NCI-H187 (cell line): ENCODE measurements at places on chromosomes 1 and 21.
A peak's percentile ranks its signal among the peaks of the same experiment; 100 is the strongest.

- DNase-seq = no peak
Observed at GRCh38 chr1:59526240-59526639, 229.3 kb downstream of the FGGY start.

GRCh38 chr21:39581414-39581813, 31.3 kb upstream of the B3GALT5 start:
- no peak for DNase-seq

- DNase-seq = no peak
Observed at GRCh38 chr1:74853756-74854155, 120.8 kb downstream of the TYW3 start.

GRCh38 chr1:194047206-194047605, 860.8 kb upstream of the B3GALT2 start:
- no peak for DNase-seq

- DNase-seq = no peak
Observed at GRCh38 chr1:245704765-245705164, 550.0 kb downstream of the KIF26B start.

- no peak for DNase-seq
Observed at GRCh38 chr21:41196993-41197392, 29.0 kb downstream of the BACE2 start.

- no peak for DNase-seq
Observed at GRCh38 chr1:224784265-224785039, 145.0 kb upstream of the DNAH14 start.

DNA sequence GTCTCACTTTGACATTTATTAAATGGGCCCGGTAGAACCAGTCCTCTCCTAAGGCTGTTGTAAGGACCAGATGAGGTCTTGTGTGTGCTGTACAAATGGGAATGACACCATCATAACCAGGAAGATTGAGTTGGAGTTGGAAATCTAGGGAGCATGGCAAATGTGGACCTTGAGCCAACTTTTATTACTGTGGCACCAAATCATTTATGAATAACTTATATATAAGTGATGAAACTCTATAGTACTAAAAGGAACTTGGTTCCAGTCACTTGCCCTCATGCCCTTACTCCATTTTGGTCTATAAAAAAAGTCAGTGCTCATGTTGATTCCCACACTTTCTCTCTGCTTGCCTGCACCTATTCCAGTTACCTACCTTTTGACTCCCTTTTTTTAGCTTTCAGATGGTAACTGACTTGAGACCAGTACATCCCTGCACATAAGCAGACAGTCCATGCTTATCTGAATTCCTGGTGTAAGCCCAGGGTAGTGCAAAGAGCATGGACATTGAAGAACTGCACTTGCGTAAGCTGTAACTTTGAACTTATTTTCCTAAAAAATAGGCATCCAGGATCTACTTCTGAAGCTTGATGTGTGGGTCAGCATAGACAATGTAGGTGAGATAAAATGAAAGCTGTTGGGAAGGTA, 210.6 kb downstream of the PBX1 start:
- DNase-seq = no peak

DNA sequence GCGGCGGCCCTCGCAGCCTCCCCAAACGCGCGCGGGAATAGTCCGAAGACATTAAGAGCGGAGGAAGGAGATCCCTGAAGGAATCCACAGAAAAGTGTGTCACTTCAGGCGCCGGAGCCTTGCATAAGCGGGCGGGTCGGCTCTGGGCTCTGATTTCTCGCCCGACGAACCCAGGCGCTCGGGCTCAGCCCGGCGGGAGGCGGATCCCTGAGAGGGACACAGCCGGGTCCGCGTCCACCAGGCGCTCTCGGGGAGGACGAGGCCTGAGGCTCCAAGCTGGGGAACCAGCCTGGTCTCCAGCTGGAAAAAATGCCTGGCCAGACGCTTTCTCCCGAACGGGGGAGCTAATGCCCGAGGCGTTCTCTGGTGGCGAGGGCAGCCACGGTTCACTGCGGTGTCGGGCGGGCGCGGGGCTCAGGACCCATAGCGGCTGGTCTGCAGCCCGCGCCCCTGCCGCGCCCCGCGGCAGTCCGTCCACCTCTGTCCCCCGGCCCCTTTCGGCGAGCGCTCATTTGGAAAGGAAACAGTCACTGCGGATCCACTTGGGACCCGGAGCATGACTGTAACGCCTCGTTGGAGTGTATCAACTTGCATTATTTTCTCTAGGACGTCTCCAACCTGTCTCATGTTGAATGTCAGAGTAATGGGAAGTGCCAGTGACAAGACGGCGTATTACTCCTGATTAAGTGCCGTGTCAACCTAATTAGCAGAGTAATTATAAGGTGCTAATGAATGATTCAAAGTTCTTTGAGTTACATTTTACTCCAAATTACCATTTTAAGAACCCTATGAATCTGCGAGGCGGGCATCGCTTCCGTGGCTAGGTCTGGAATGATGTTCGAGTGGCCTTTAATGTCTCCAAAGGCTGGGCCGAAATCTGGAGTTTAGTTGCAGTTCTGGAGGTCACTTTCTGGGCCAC, 1.6 kb upstream of the BARHL2 start:
- DNase-seq = no peak

DNA sequence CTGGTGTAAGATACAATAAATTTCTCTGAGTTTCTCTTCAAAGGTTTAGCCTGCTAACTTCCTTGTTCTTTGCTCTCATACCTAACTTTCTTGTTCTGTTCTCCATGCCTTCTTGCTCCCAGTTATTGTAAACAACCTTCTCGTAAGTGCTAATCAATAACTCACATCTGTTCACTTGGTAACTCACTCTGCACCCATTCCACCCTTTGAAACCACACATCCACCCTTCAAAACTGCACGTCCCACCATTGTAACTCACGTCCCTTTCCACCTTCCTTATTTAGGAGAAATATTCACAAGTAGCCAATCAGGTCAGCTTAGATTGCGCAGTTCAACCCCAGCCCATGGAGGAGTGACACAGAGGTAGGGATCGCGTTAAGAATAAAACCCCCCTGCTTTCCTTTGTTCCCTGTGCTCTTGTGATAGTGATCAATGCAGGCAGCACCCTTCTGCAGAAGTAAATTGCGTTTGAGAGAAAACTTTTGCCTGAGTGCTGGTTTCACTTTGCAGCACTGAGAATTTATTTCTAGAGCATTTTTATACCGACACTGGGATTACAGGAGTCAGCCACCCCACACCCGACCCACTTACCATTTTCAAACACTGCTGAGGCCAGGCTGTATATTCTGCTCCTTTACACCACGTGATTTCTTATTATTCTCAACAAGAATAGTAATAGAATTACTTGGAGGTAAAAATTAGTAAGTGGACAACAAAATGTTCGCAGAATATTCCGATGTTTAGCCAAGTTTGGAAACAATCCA, 789.2 kb upstream of the RGS18 start:
- no peak for DNase-seq

- DNase-seq = no peak
Observed at GRCh38 chr1:84223751-84224432, 77.6 kb upstream of the SAMD13 start.

GRCh38 chr1:68232289-68233148, at the start of gene WLS:
TSS of gene WLS (minus strand) at chr1:68232523. CDS start at chr1:68232299, 224 bp downstream.
- DNase-seq = no peak

- no peak for DNase-seq
Observed at GRCh38 chr1:1402072-1402900, 3.2 kb upstream of the CCNL2 start.

DNA sequence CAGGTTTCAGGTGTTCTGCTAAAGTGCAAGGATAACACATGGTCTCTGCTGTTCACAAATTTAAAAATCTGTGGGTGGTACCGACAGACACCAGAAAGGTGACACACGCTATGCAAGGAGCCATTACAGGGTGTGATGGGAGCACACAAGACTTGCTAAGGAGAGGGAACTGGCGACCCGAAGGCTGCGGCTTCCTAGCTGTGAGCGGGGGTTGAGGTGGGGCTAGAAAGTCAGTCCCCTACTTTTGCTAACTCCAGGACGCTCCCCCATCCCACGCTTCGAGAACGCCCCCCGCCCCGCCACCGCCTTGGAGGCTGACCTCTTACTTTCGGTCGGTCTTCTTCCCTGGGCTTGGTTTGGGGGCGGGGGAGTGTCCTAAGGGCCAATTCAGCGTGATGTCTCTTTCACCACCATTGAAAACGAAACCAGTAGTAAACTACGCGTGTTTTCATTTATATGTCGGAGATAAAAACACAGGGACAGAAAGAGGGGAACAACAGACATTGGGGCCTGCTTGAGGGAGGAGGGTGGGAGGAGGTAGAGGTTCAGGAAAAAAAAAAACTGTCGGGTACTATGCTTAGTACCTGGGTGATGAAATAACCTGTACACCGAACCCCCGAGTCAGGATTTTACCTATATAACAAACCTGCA, 1.1 kb downstream of the CKS1B start:
- peak; percentile 63 for DNase-seq

DNA sequence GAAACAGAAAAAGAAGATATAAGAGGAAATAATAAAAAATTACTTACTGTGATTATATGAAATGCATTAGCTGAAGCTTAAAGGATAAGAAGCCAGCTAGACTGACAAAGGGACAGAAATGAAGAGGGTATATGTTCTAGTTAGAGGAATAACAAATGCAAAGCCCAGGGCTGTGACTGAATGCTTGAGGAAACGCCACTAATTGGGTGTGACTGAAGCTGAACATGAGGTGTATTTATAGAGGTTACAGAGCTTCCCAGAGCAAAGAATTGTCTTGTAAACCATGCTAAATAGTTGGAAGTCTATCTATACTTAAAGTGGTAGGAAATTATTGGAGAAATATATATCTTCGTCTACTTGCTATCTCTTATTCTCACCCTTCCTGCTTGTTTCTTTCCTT, 77.7 kb upstream of the PLPPR5 start:
- no peak for DNase-seq

GRCh38 chr1:55155522-55155921, 59.6 kb downstream of the USP24 start:
- no peak for DNase-seq

- DNase-seq = no peak
Observed at GRCh38 chr1:14739082-14739832, 140.8 kb downstream of the KAZN start.

DNA sequence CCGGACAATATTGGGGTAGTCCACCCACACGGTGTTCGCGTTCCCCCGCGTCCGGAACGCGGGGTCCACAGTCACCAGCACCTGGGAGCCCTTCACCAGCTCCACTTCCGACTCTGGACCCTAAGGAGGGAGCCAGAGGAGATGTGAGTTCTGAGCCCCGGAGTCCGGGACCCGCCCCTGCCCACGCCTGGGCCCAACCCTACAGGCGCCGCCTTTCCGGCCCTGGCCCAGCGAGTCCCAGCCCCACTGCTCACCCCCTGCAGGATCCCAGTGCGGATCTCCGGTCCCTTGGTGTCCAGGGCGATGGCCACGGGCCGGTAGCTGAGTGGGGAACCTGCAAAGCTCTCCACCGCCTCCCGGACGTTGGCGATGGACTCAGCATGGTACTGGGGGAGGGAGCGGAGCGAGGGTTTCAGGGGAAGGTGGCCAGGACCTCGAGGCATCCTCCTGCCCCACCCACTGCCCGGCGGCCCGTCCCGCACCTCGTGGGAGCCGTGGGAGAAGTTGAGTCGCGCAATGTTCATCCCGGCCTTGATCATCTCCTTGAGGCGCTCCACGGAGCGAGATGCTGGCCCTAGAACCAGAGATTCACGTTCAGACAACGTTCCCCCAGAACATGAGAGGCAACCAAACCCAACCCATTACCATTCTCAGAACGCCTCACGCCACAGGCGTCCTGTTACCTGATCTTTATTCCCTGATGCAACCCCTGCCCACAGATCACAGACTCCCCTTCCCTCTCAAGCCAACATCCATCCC, 5.9 kb downstream of the PKLR start:
- no peak for DNase-seq

DNA sequence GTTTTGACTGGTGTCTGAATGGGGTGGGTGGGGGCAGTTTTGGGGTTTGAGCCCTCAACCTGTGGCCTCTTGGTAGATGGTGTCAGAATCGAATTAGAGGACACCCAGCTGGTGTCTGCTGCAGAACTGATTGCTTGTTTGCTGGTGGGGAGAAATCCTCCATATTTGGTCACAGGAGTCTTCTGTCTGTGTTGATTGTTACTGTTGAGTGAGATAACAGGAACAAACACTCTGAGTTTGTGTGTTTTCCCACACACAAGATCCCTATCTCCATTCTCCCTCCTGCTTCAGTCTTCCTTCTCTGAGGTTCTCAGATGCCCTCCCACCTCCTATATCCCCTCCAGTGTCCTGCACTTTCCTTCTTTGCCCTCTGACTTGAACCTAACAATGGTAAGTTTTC, 19.1 kb upstream of the CGN start:
- no peak for DNase-seq

GRCh38 chr1:53545663-53546408, 86.6 kb downstream of the DMRTB1 start:
- no peak for DNase-seq

GRCh38 chr1:200134116-200134515, 106.6 kb downstream of the NR5A2 start:
- no peak for DNase-seq

DNA sequence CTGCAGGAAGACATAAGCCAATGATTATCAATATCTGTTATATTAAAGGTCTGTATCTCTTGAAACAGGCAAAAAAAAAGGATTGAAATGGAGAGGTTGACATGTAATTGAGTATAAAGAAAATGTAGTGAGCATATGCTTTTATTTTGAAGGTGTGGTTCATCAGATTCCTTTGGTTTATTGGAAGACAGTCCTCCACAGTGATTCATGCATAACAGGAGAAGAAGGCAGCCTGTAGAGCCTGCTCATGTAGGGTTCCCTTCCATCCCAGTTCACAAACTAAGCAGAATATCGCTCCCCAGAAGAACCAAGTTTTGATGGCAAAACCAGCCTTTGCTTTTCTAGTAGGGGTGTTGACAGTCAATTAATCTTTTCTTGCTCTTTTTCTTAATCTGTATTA, 1016.8 kb upstream of the ADGRL4 start:
- DNase-seq = no peak

DNA sequence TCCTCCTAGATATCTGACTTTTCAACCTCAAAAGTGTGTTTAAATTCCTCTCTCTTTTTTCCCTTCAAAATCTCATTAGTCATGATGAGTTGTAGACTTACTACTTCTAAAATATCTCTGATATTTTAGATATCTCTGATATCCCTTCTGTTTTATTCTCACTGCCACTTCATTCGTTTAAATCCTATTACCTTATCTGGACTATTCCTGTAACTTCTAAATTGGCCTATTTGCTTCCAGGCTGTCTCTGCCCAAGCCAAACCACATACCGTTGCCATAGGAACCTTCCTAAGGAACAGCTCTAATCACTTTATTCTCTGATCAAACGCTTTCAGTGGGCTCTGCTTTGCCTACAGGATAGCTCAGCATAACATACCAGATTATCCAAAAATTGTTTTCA, 333.1 kb upstream of the CHRM3 start:
- DNase-seq = no peak

GRCh38 chr1:145845514-145846161, at the start of gene NUDT17:
TSS of gene NUDT17 (plus strand) at chr1:145845630. CDS start at chr1:145845641, 11 bp downstream.
- DNase-seq = peak; percentile 81

GRCh38 chr21:34198231-34199120, 125.1 kb downstream of the MRPS6 start:
- no peak for DNase-seq

GRCh38 chr21:25708467-25709065, 26.1 kb downstream of the ATP5PF start:
- no peak for DNase-seq
